ENCODE measurements at places on chromosomes 7 and 10.

DNA sequence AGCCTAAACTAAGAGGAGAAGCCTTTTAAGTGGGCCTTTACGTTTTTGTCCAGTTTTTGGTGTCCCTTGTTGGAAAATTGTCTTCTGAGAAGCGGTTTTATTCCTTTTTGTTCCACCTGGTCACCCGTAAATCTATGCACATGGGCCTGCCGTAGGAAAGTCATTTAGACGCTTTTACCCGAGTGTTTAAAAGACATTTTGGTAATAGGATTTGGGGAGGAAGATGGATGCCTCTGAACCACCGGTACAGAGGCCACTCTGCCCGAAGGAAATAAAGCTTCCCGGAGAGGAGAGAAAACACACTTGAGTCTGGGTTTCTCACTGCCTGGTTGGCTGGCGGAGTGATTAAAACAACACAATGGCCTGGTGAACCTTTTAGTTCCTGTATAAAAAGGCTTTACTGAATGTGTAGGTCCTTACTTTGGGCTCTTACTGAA is 760 bp downstream of the THNSL1 start:
- no peak for DNase-seq

GRCh38 chr10:97222326-97222961 is 36.7 kb upstream of the SLIT1 start:
- DNase-seq = no peak

DNA sequence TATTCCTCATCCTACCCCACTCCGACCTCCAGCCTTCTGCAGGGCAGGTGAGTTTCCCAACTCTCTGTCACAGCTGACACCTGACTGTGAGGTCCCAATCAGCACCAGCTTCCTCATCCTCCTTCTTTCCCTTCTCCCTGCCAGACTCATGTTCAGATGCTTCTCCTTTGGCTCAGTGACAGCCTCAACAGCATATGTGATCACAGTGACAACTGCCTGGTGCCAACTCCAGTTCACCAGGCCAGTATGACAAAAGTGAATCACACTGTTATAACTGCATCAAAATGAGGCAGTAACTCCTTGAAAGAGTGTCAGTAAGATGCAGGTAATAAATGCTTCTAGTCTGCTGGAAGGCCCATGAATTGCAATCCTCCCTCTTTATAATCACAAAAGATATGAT is 46.8 kb upstream of the NFE2L3 start:
- no peak for DNase-seq

- DNase-seq = peak; percentile 58
Observed at GRCh38 chr7:141012044-141012685, 2.6 kb downstream of the MRPS33 start.

DNA sequence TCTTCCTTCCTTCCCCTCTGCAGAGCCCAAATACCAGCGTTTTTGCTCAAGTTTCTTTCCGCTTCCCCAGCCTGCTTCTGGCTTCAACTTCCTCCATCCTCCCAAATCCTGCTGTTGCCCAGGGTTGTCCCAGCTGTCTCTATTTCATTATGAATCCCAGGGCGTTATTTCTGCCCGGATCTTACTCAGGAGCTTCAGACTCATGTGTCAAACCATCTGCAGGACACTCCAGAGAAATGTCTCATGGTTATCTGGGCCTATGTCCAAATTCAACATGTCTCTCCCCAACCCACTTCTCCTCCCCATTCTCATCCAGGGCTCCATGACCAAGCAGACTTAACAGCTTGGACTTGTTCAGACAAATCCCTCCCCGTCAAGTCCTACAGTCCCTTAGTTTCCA is 15.6 kb downstream of the ARHGAP22 start:
- no peak for DNase-seq

GRCh38 chr10:34139559-34139958 is 675.5 kb downstream of the PARD3 start:
- no peak for DNase-seq

GRCh38 chr10:7410301-7410861 is 453 bp downstream of the SFMBT2 start:
- no peak for DNase-seq

DNA sequence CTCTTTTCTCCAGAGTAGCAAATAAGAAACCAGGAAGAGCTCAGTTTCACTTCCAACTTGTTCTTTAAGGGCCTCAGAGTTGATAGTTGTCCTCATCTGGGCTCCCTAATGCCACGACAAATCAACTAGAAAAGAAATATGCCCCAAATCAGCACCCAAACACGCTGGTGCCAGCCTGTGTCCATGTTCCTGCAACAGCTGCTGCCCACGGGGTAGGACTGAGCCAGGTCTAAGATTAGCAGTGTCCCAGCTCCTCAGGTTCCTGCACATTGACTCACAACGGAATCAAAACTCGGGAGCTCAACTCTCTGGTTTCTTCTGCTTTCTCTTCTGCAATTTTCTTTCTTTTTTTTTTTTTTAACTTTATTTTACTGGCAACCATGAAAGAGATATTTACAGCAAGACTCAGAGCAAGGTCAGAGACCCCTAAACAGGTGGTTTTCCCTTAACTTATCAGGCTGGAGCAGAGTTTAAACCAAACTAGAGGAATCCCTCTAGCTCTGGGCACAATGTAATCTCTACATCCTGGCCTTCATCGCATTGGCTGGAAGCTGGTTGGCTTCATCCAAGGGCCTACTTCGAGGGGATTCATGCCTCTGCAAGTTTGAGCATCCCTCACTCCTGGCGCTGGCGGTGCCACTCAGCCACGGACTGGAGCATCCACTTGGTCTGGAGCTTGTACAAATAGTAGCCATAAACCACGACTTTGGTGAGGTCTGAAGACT is 126.1 kb downstream of the PFKFB3 start:
- no peak for DNase-seq

DNA sequence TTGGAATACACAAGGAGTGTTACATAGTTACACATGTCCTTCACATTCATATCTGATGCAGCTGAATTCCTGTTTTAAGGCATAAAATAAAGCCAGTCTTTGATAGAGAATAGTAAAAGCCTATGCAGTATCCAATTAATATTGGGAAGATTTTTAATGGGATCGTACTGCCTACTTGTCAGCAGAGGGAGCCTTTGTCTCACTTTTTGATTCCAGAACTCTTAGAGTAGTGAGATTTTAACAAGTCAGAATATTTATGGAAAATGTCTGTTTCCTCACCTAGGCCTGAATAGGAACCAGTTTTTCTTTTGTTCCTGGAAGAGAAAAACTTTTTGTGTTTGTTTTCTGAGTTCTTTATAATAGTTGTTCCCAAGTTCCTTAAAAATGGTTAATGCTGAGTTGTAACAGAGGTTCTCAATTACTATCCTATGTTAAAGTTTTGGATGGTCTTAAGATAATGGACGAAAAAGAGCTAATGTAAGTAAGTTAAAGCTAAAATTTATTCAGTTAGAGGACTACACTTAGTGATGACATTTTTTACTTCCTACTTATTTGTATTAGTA is 114.0 kb downstream of the BBS9 start:
- no peak for DNase-seq

GRCh38 chr10:35778306-35778705 is 136.2 kb upstream of the FZD8 start:
- DNase-seq = no peak
